ENCODE measurements at places on chromosomes 12 and 14.

- DNase-seq, result no peak
Observed at GRCh38 chr12:53005215-53005985, 856 bp upstream of the EIF4B start.

DNA sequence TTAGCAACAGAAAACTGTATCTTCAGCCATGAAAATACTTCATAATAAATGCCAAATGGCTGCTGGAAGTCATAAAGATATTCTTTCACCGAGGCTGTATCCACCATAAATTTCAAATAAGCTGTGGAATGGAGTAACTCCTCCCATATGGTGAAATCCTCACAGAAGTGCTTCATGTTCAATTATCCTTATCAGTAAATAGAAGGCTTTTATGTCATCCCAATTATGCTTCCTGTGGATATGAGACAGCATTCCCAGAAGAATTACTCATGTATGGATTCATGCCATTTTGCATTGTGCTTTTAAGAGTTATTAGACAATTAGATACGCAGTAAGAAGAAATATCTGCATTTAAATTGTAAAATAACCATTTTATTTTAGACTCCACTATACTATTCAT lies 99.0 kb downstream of the RTN1 start:
- DNase-seq, result no peak

- DNase-seq, result no peak
Observed at GRCh38 chr12:12612358-12612757, 682 bp downstream of the CREBL2 start.

DNA sequence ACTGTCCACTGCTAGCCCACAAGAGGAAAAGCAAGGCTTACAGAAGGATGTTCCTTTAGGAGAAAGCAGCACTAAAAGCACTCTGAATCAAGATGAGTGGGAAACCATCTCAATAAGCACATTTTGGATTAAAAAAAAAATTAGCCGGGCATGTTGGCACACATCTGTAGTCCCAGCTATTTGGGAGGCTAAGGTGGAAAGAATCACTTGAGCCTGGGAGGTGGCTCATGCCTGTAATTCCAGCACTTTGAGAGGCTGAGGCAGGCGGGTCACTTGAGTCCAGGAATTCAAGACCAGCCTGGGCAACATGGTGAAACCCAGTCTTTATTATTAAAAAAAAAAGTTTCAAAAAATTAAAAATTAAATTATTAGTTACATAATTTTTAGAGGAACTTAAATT lies 17.0 kb upstream of the ARL1 start:
- no peak for DNase-seq

DNA sequence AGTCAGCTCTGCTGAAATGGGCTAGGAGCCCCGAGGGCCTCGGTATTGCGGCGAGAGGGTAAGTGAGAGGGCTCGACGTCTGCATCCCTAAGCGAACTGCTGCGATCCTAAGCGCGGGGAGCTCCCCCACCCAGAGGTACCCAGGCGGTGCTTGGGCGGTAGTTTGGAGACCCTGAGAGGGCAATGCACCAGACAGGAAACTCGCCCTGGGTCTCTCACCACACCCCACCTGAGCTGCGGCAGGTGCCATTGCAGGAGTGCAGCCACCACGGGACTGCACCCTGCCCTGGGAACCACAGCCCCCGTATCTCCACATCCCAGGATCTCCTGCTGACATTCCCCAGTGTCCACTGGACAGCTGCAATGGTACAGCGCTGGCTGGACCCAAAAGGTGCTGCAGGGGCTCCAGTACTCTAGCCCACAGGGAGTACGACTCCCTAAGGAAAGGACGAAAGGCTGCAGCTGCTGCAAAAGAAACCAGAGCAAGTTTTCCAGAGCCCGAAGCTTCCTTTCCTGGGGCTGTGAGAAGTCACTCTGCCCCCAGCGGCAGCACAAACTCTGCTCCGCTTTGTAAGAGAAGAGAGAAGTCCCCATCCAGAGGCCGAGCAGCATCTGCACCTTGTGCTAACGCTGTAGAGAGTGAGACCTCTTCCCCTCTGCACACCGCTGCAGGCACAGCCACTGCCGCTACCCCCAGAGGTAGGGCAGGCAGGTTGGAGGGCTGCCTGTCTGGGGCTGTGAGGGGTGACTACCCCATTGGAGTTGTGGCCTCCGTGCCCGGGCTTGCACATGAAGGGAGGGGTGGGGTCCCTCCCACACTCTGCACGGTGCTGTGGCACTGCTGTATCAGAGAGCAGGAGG lies 31.1 kb upstream of the MON2 start:
- no peak for DNase-seq

DNA sequence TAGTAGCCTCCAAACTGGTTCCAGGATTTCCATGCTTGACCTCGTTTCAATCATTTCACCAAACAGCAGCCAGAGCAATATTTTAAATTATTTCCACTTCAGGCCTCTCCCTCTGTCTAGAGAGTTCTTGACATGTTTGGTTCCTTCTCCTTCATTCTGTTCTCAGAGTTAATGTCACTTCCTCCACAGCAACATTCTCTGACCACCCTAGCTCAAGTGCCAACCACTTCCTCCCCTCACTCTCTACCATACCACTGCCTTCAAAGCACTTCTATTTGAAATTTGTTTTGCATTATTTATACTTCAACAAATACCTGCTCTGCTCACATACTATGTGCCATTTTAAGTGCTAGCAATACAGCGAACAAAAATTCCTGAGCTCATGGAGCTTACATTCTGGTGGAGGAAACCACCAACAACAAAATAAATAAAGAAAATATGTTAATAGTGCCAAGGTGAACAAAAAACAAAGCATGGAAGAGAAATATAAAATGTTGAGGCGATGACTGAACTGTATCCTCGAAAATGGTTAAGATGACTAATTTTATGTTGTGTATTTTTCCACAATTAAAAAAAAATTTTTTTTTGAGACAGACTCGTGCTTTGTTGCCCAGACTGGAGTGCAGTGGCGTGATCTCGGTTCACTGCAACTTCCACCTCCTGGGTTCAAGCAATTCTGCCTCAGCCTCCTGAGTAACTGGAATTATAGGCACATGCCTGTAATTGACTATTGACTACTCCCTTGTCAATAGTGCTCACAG lies 17.3 kb downstream of the BAZ1A start:
- no peak for DNase-seq

DNA sequence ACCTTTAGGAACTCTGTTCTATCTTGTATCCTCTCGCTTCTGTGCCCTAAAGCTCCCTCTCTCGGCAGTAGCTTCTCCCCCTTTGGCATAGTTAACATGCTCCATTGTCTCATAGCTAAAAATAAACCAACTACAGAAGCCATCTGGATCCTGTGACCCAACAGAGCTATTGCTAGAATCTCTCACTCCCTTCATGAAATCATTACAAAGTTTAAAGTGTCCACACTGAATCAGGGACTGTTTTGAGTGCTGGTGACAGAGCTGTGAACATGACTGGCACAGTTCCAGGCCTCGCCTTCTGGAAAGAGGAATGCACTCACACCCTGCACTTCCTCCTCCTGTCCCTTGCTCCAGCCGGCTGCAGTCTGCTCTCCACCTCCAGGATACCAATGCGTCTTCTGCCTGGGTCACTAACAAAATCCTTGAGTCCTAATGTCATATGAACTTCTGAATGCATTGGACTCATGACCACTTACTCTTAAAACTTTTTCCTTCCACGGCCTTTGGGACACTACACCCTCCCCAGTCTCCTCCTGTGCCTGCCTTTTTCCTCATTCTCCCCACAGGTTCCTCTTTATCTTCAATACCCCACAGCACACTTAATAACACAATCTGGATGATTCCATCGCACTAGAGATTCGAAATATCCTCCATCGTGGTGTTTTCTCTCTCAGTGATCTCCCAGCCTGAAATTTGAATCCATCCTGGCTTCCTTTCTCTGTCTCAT lies 13.2 kb downstream of the PLBD1 start:
- DNase-seq, result no peak

DNA sequence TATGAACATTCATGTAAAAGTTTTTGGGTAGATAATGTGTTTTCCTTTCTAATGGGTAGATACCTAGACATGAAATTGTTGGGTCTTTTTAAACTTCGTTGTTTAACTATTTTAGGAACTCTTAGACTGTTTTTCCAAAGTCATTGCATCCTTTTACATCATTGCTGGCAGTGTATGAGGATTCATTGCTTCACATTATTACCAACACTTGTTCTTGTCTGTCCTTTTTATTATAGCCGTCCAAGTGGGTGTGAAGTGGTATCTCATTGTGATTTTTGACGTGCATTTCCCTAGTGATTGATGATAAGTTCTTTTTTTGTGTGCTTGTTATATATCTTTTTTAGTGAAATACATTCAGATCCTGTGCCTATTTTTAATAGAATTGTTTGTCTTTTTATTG lies 39.4 kb downstream of the USP15 start:
- no peak for DNase-seq

DNA sequence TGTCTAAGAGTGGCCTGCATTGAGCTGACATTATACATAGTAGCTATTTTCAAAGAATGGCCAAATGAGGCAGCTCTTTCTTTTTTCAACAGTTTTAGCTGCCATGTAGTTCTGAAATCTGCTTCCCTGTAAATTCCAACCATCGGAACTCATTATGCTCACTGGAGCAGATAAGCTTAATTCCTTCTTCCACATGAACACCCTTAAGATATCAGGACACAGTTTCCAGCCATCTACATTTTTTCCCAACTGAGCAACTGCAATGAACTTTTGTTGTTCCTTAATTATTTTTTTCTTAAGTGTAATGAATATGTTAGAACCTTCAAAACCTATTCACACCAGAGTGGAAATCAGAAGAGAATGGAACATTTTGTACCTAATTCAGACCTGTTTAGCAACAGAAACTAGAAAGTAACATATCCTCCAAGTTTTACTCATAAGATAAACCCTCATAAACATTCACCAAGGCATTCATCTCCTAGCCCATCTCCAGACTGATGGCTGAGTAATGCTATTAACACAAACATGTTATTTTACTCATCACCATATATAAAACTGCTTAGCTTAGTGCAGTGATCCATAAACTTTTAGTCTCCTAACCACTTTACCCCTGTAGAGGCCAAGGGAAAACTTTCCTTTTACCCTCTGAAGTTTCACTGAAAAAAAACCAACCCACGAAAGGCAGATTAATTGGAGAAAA lies 296.1 kb upstream of the SYT1 start:
- DNase-seq, result no peak

DNA sequence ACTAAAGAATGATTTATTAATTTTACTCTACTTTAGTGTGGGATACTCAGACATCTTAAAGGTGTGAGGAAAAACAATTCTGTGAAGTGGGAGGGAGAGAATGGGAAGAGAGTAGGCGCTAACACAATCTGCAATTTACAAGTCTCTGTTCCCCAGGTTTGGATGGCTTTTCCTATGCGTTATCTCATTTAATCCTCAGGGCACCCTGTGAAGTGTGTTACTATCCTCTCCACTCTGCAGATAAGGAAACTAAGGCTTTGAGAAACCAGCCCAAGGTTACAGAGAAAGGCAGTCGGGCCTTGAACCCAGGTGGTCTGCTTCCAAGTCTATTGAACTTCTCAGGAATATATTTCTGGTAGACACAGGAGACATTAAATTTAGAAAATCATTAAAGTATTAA lies 36.2 kb upstream of the TUBA1C start:
- DNase-seq, result no peak

- DNase-seq, result no peak
Observed at GRCh38 chr12:94100211-94100627, 48.2 kb upstream of the PLXNC1 start.

GRCh38 chr12:53219956-53220693 lies 11.9 kb downstream of the RARG start:
- DNase-seq, result no peak

DNA sequence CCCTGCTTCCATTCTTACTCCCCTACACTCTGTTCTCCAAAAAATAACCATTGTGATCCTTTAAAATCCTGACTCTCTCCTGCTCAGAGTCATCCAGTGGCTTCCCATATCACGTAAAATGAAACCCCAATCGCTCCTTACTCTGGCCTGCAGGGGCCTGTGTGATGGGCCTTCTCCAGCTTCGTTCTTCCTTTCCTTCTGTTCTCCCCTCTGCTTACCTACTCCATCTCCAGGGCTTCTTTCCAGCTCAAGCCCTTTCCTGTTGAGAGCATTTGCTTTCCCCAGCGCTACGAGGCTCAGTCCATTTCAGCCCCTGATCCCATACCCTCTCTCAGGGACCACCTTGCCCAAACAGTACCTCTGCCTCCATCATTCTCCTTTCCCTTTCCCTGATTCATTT lies 144.4 kb upstream of the ARHGAP5 start:
- no peak for DNase-seq

DNA sequence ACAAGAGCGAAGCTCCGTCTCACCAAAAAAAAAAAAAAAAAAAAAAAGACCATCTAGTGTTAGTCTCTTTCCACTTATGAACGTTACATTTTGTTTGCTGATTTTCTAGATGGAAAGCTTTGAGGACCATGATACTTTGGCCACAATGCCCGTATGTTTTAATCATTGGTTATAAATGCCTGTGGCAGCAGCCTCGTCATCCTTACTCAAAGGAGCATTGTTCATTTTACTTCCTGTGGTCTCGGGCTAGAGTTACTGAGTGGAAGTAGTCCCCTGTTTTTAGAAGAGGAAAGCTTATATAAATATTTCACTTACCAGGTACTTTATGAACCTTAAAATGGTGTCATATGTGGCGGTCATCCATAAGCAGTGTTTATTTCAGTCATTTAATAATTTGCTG lies 359.9 kb downstream of the AEBP2 start:
- DNase-seq, result no peak

- DNase-seq, result no peak
Observed at GRCh38 chr14:96249029-96249428, 7.0 kb upstream of the BDKRB1 start.

- no peak for DNase-seq
Observed at GRCh38 chr12:52566847-52567291, 6.8 kb downstream of the KRT74 start.

DNA sequence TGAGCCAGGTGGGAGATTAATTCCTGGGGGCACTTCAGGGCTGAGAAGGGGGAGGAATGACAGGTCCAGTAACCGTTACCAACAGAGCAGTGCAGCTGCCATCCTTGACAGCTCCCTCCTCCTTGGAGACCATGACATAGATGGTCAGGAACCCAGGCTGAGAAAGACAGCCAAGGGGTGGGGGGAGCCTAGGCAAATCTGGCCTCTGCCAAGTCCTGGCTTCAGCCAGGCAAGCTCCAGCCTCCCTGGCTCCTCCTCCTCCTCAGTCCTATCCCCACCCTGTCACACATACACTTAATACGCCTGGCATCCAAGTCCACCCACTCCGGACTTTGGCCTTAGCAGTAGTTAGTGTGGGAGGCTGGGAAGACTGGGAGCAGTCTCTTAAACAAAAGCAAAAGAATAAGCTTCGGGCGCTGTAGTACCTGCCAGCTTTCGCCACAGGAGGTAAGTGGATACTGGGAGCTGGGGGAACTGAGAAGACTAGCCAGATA lies at the start of gene RDH5:
Gene RDH5, plus strand, starts transcription at position 323 of the 494 bp plus-strand sequence. CDS start 792 bp downstream, outside the sequence.
- DNase-seq, result no peak

All from stimulated activated CD4-positive, alpha-beta T cell treated with anti-CD3 and anti-CD28 coated beads, Interleukin-1b, Interleukin-23, amount 100 ng/mL, for 1 hour (primary cell).